ENCODE measurements at places on chromosomes 2 and 18.
A peak's percentile ranks its signal among the peaks of the same experiment; 100 is the strongest.

GRCh38 chr18:59737776-59738300 lies 40.6 kb upstream of the CCBE1 start:
- DNase-seq: no peak

DNA sequence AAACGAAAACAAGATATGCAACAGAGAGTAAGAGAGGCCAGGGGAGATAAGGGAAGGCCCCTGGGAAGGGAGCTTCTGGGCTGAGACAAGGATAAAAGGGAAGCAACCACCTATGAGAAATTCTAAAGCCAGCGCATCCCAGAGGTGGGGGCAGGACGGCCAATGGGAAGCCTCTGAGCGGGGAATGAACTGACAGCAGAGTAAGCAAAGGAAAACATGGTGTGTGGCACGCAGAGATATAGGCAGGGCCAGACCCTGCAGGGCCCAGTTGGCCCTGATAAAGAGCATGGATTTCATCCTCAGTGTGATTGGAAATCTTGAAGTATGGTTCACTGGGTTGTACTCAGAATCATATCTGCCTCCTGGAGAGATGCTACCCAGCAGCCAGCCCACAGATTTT lies 78.7 kb downstream of the IRS1 start:
- no peak for DNase-seq

- no peak for DNase-seq
These were observed 331.8 kb downstream of the ALK start for GRCh38 chr2:29589440-29590103.

DNA sequence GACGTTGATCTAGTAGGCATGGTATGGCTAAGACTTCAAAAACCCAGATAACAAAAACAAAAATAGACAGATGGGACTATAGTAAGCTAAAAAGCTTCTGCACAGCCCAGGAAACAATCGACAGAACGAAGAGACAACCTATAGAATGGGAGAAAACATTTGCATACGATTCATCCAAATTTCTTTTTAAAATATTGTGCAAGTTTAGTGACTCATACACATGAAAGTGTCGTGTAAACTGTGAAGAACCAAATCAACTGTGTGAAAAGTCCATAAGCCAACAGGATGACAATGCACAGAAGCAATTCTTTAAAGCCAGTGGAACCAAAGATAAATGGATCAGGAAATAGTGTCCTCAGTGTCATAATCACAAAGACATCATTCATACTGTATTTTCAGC lies 671.1 kb downstream of the RNF144A start:
- no peak for DNase-seq

GRCh38 chr2:43178602-43179542 lies 47.5 kb downstream of the ZFP36L2 start:
- peak; percentile 93 for DNase-seq

- peak; percentile 15 for DNase-seq
These were observed 17.3 kb upstream of the CNDP2 start for GRCh38 chr18:74478880-74479279.

DNA sequence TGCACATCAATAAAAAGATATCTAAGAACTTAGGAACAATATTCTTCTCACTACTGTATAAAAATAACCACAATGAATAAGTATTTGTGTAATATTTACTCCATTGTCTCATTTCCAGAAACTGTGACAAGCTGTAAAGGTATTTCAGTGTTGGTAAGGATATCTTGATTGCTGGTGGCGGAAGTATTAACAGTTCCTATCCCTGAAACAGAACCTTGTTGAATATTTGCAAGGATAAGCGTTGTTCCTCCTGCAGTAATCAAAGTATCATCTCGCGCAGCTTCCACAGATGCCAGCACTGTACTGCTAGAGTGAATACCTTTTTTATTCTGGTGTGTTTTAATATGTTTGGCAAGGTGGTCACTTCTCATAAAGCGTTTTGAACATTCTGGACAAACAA lies 55.3 kb downstream of the SP3 start:
- DNase-seq: no peak

DNA sequence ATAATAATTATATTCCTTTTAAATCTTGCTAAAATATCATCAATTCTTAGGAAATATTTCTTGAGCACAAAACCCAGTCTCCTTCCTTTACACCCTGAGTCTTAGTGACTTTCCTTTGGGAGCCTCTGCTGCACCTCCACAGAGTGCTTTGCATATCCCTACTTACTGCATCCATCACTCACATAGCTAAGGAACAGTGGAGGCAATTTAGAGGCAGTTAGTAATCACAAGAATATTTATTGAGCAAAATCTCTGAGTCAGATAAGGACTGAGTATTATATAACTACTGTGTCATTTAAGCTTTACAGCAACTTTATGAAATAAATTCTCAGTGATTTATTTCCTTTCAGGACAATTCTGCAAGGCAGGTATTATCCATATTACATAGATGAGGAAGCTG lies 327.7 kb downstream of the TMX3 start:
- DNase-seq: no peak
